Calu3 (cell line): ENCODE measurements at places on chromosomes 12 and 14. TPM values are rescaled to one million over a fixed set of nuclear protein-coding genes. Genes with fewer than 3 reads are reported as not detected.

The PRB2 gene
- total RNA-seq, result not detected in 2 replicates

The ADAMTS20 gene
- not detected in 2 replicates for total RNA-seq

The CLEC12A gene
- total RNA-seq, result not detected in 2 replicates

The TBK1 gene
- 40.4 and 42.9 TPM in 2 replicates for total RNA-seq

The OTX2 gene
- not detected in 2 replicates for total RNA-seq

The PRKD1 gene
- total RNA-seq, result 9.1 and 9.7 TPM in 2 replicates

The MAP4K5 gene
- total RNA-seq, result 67.4 and 69.0 TPM in 2 replicates

The CCDC38 gene
- total RNA-seq, result 0.24 TPM in 1 of 2 replicates, not detected in the other

The TMEM132C gene
- not detected in 2 replicates for total RNA-seq

The RASSF3 gene
- total RNA-seq, result 162 and 179 TPM in 2 replicates

The RERGL gene
- 7.0 and 9.2 TPM in 2 replicates for total RNA-seq

The ABCB9 gene
- total RNA-seq, result 25.6 and 26.5 TPM in 2 replicates

The MYBPC1 gene
- not detected in 2 replicates for total RNA-seq

The SLC38A6 gene
- total RNA-seq, result 9.9 and 13.4 TPM in 2 replicates

The FOXJ2 gene
- total RNA-seq, result 12.6 and 13.4 TPM in 2 replicates

The KICS2 gene
- total RNA-seq, result 12.6 and 18.3 TPM in 2 replicates

The TEX52 gene
- total RNA-seq, result not detected in 2 replicates

The MAPK1IP1L gene
- 104 and 108 TPM in 2 replicates for total RNA-seq

The RNASE1 gene
- 40.2 and 45.8 TPM in 2 replicates for total RNA-seq

The MAX gene
- 83.6 and 85.2 TPM in 2 replicates for total RNA-seq

The FOXG1 gene
- not detected in 2 replicates for total RNA-seq

The PLBD1 gene
- 75.3 and 98.1 TPM in 2 replicates for total RNA-seq

The RD3L gene
- total RNA-seq, result not detected in 2 replicates

The SOAT2 gene
- not detected in 2 replicates for total RNA-seq

The GLI1 gene
- total RNA-seq, result 0.54 and 0.61 TPM in 2 replicates

The VDR gene
- 10.1 and 12.5 TPM in 2 replicates for total RNA-seq

The SCNN1A gene
- total RNA-seq, result 36.5 and 53.5 TPM in 2 replicates

The SPTLC2 gene
- 45.5 and 45.9 TPM in 2 replicates for total RNA-seq

The RPAP3 gene
- 29.7 and 33.5 TPM in 2 replicates for total RNA-seq

The TGM1 gene
- 4.5 and 7.5 TPM in 2 replicates for total RNA-seq

The KRT78 gene
- total RNA-seq, result 0.59 and 0.69 TPM in 2 replicates

The UNC79 gene
- 0.07 TPM in 1 of 2 replicates, not detected in the other for total RNA-seq

The LPAR5 gene
- total RNA-seq, result 2.5 and 3.2 TPM in 2 replicates

The MDGA2 gene
- total RNA-seq, result not detected in 2 replicates

The IGFBP6 gene
- total RNA-seq, result 25.4 and 67.0 TPM in 2 replicates

The TEX22 gene
- 1.6 and 2.8 TPM in 2 replicates for total RNA-seq

The DLK1 gene
- not detected in 2 replicates for total RNA-seq

The SLC6A13 gene
- 3.5 and 4.8 TPM in 2 replicates for total RNA-seq

The CGRRF1 gene
- total RNA-seq, result 8.6 and 12.4 TPM in 2 replicates

The CABP1 gene
- total RNA-seq, result 0.14 and 0.98 TPM in 2 replicates

The WNT5B gene
- 0.24 TPM in 1 of 2 replicates, not detected in the other for total RNA-seq

The WDHD1 gene
- total RNA-seq, result 25.0 and 27.7 TPM in 2 replicates

The B4GALNT3 gene
- 15.9 and 19.3 TPM in 2 replicates for total RNA-seq

The CD4 gene
- not detected in 2 replicates for total RNA-seq

The DUSP16 gene
- 23.4 and 25.8 TPM in 2 replicates for total RNA-seq

The OTUB2 gene
- 15.3 and 22.2 TPM in 2 replicates for total RNA-seq

The SLC7A8 gene
- total RNA-seq, result 0.29 TPM in 1 of 2 replicates, not detected in the other

The SYCP3 gene
- 0.12 TPM in 1 of 2 replicates, not detected in the other for total RNA-seq
